H9 (cell line): ENCODE measurements at places on chromosomes 2 and 18.
A peak's percentile ranks its signal among the peaks of the same experiment; 100 is the strongest.

- no peak for DNase-seq
These were observed 11.2 kb downstream of the POU3F3 start for GRCh38 chr2:104865096-104865470.

DNA sequence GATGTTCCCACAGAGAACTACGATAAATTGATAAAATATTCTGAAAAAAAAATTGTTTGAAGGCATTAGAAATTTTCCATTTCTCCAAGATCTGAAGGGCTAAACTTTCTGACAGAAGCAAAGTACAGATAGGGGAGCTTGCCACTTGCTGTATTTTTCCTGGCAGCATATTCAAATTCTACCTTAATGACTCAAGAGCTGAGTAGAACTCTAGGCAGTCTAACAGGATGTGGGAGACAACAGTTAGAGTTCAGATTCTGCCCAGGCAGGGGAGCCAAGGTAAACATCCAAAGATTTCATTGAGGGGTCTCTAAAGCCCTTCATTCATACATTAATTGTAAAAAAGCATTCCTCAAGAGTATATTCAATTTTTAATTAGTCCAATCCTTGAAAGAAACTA is 46.0 kb upstream of the RIT2 start:
- no peak for DNase-seq

- peak; percentile 80 for DNase-seq
These were observed 117.6 kb downstream of the METTL8 start for GRCh38 chr2:171316220-171316619.

GRCh38 chr2:45765007-45765727 is 113.7 kb downstream of the PRKCE start:
- DNase-seq = no peak

DNA sequence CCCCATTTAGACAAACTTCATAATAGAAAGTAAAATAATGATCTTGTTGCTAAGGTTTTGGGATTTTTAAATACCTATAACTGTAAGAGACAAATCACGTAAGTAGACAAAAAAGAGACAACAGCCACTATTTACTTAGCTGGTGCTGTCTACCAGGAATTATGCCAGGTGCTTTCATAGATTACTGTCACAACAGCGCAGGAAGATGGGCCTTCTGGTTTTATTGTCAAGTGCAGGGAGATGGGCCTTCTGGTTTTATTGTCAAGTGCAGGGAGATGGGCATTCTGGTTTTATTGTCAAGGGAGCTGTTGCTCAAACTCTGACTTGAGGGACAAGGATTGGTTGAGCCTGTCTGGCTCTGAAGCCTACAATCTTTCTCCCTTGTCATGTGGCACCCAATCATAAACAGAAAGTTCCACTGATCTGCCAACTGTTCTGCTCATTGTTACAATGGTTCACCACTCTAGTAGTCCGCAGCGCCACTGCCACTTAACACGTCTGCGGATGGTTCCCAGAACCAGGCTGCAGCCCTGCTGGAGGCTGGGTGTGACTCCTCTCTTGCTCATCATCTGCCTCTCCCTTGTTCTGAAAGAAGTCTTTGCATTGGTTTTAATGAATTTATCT is 95.0 kb downstream of the RNF144A start:
- no peak for DNase-seq

GRCh38 chr2:157056200-157056676 is 201.3 kb upstream of the GALNT5 start:
- no peak for DNase-seq

DNA sequence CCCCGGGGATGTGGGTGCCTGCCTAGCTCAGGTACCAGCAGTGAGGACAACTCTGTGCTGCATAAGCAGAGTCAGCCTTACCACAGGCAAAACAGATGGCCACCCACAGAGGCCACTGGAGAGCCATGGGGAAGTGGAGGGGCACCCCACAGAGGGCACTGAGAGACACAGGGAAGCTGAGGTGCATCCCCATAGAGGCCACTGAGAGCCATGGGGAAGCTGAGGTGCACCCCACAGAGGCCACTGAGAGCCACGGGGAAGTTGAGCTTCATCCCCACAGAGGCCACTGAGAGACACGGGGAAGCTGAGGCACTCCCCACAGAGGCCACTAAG is 134.1 kb upstream of the EPAS1 start:
- no peak for DNase-seq

GRCh38 chr2:132272713-132273112 is 111.0 kb upstream of the ANKRD30BL start:
- no peak for DNase-seq

- DNase-seq = no peak
These were observed 53.7 kb downstream of the SH2D6 start for GRCh38 chr2:85472261-85472660.

DNA sequence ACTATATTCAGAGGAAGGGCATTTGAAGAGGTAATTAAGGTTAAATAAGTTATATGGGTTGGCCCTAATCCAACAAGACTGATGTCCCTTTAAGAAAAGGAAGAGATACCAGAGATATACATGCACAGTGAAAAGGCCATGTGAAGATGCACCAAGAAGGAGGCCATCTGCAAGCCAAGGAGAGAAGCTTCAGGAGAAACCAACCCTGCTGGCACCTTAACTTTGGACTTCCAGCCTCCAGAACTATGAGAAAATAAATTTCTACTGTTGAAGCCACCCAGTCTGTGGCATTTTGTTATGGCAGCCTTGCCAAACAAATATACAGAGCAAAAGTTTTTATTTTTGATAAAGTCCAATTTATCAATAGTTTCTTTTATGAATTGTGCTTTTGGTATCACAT is 51.0 kb downstream of the MAP4K3 start:
- DNase-seq = no peak

DNA sequence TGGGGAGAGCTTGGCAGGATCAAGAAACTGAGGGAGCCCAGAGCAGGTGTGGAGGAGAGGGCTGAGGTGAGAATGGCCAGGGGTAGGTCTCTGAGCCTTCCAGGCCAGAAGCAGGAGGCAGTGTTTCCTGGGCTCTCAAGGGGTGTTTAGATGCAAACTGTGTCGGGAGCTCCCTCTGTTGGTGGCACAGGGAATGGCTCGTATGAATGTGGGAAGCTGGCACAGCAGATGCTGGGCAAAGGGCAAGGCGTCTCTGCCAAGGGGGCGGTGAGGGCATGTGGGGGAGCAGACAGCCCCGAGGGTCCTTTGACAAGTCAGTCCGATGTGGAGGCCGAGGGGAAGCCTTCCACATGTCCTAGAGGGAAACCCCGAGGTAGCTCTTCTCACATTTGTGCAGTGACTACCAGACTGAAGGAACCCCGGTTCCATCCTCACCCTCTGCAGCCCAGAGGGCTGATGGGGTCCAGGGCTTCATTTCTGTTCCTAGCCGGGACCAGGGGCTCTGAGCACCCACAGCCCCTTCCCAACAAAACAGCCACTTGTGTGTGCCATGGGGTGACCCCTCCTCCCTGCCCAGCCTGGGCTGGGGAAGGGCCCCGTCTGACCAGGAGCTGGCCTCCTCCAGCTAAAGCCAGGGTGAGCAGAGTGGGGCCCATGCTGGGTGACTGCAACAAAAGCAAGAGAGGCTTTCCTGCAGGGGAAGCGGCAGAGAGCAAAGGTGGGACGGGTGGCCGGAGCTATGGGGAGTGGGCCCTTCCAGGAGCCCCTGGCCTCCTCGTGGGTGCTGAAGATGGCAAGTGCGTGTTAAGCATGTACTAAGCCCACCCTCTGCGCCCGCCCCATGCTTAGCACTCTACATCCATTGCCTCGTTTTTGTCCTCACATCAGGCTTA is 103.4 kb downstream of the SEPTIN10 start:
- DNase-seq = peak; percentile 75

DNA sequence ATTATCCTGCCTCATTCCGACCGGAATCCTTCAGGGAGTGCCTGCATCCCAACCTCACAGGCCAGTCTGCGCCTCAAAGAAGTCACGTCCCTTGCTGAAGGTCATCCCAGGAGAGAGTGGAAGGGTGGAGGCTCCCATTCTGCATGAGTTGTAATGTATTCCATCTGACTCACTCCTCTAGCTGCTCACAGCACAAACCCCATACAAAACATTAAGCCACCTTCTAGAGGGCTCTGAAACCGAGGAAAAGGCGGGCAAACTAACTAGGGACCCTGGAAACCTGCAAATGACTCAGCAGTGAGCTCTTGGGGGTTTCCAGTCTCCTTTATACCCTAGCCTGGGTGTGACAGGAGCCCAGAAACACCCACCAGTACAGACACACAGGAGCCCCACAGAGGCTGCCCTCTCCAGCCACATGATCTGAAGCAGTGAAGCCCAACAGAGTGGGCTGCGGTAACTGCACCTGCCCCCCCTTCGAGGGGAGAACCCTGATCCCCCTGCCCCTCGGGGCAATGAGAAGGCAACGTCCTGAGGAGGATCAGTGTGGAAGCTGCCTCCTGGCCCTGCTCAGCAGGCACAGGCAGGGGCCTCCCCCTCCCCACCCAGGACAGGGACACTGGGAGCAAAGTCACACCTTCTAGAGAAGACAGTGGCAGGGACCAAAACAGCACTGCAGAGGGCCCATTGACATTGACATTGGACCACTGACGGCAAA is 69.3 kb upstream of the SNTG2 start:
- DNase-seq = peak; percentile 14
